ENCODE measurements at places on chromosomes 1 and 21.

DNA sequence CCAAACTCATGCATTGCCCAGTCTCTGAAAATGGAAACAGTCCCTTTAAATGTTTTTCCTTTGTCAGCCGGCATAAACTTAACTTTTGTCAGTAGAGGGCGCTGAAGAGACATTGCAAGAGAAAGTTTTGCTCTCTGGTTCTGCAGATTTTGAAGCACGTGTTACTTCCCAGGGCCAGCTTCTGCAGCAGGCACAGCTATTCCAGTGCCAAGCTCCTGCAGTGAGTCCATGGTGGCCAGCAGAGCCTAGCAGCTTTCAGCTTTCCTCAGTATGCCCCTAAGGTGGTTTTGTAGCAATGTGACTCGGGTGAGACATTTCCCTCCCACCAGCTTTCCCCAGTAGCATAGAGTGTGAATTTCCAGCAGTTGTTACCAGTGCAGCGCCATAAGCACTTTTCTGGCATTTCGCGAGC, 2.6 kb upstream of the IFI44L start:
- peak; percentile 79 for DNase-seq

DNA sequence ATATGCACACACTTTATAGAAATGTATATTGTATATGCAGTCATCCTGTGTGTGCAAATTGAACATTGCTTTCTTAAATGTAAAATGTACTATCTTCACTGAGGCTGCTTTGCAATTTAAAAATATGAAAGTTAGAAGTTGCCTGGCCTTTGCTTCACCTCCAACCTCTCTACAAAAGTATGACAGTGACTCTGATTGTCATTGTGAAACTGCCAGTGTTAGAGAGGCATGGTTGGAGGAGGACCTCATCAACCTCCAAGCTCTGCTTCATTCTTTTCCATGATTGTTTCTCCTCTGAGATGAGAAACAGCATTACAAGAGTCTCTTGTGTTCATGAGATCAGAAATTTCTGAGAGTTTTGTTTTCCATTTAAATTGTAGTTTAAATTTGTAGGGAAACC, 185.5 kb downstream of the ZC3H11B start:
- DNase-seq = no peak

DNA sequence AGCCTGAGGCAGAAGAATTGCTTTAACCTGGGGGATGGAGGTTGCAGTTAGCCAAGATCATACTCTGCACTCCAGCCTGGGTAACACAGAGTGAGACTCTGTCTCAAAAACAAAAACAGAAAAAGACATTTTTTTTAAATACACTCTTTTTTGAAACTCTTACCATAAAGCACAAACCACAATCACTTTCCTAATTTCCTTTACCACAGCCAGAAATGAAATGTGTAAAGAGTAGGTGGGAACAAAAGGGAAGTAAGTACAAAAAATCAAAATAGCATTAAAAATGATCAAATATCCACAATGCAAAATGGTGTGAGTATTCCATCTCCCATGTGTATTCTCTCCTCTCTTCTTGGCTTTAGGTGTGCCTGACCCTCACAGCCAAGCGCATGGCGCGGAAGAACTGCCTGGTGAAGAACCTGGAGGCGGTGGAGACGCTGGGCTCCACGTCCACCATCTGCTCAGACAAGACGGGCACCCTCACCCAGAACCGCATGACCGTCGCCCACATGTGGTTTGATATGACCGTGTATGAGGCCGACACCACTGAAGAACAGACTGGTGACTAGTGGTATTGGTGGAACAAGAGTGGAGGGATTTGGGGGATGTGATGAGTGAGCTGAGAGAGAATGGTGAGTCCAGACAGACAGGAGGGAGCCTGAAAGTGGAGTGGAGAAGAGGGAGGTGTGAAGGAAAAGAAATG, 14.9 kb downstream of the ATP1A4 start:
- no peak for DNase-seq

- DNase-seq = no peak
These were observed 5.9 kb downstream of the ANKRD13C start for GRCh38 chr1:70348399-70349165.

DNA sequence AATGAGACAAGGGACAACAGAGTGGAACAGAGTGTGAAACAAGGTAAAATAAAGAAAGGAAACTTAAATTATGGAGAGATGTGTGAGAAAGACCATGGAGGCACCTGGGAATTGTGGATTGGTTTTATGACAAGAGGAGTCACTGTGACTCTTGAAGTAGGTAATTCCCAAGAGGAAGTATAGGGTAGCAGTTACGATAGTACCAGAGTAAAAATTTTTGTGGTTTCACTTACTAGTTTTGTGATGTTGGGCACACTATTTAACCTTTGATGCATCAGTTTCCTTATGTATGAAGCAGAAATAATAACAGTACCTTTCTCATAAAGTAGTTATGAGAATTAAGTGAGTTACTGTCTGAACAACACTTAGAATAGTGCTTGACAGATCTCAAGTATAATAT, 267.9 kb upstream of the DPYD start:
- no peak for DNase-seq

DNA sequence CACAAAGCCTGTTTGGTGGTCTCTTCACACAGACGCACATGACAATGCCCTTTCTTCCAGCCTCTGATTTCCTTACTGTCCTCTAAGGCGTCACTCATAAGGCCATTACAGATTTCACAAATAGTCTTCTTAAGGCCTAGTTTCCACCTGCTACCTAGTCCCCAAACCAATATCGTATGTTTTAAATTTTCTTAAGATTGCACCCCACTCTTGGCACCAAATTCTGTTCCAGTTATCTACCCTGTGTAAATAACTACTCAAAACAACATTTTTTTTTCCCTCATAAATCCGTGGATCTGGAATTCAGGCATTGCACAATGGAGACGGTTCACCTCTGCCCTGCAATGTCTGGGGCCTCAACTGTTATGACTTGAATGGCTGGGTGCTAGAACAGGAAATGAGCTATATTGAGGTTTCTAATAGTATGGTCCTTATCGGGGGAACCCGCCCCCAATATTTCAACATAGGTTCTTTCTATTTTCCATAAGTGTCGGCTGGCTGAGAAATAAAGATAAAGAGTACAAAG, 36.9 kb upstream of the SERTAD4 start:
- DNase-seq = no peak

DNA sequence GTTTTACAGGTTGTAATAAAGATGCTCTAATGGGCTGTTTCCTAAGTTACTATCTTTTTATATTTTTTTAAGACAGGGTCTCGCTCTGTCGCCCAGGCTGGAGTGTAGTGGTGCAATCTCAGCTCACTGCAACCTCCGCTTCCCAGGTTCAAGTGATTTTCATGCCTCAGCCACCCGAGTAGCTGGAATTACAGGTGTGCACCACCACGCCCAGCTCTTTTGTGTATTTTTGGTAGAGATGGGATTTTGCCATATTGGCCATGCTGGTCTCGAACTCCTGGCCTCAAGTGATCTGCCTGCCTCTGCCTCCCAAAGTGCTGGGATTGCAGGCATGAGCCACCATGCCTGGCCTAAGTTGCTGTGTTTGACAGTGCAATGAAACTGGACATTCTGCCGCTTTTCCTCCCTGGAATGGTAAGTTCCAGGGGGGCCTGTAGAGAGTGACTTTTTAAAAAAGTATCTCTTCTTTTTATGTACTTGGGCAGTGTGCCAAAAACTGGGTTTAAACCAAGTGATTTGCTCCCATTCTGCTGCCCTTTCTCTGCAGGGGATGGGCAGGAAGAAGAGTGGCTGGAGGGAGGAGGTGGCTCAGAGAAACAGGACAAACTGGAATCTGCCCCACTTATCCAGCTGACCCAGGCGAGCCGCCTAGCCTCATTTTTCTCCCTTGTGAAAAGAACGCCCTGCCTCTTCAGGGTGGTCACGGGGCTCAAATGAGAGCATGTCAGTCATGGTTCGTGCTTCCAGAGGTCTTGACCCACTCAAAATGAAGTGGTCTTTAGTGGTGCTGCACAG, 2.3 kb downstream of the SLC37A1 start:
- DNase-seq = no peak

Data from AG20443 (cell line).